Stimulated activated CD8-positive, alpha-beta memory T cell treated with anti-CD3 and anti-CD28 coated beads, Interleukin-7, amount 100 ng/mL, for 1 hour (primary cell): ENCODE measurements at places on chromosomes 2 and 18.

- no peak for DNase-seq
Measured at GRCh38 chr18:25921677-25922421, 168.6 kb downstream of the SS18 start.

DNA sequence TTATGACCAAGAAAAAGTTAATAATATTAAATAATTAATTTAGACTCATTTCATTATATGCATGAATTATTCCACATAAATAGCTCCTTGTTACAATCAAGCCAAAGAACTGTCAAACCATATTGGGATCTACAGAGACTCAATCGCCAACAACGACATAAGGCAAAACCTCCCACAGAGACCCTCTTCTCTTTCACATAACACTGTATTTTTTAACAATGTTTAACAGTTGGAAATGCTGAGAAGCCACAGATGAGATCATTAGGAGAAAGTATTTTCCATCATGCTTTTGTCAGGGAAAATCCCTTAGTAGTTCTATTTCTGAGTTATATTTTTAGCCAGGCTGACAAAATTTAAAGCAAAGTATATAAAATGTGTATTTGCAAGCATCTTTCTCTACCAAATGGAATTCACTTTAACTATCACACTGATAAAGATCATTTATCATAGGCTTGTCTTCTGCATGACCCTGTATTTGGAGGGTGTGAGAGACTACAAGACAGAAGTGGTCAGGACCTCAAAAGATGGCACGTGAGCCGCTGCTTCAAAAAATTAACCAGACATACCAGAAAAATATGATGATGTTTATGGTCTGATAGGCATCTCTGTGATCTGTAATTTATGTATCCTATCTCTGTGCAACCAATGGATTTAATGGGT, 383.8 kb downstream of the NRXN1 start:
- DNase-seq, result no peak

GRCh38 chr2:95799892-95800291, 191.7 kb downstream of the ANKRD36C start:
- DNase-seq, result no peak

DNA sequence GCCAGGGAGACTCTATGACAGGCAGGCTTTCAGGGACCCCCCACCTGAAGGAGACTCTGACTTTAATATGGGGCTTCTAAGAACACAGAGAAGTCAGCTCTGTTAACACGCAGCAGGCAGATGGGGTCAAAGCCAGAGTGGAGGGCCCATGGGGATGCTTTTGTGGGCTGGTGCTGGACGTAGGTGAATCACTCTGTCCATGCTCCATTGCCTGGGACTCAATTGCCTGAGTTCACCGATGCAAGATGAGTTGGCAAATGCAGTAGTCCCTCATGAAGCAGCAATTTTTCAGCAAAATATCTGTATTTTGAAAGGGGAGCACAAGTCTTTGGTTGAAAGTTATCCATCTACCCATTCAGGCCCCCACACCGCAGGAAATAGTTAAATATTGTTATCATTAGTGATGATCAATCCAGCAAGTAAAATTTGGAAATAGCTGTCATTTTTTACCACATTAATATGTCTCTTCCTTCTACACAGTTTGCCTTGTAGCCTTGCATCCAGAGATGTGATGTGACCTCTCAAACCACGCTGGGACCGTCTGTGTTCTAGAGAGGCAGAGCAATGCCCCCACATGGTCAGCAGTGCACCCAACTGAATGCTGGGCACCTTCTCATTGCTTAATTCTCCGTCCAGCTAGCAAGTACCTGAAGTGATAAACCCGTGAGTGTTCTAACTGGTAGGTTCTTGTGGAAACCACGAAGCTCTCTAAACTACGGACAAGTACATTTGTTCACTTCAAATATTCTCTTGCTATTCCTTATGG, 34.8 kb upstream of the FAM110C start:
- no peak for DNase-seq

GRCh38 chr2:65992198-65992554, 442.7 kb upstream of the MEIS1 start:
- no peak for DNase-seq

GRCh38 chr2:158228943-158229508, 127.3 kb downstream of the UPP2 start:
- no peak for DNase-seq

GRCh38 chr2:50791271-50791670, 240.7 kb downstream of the NRXN1 start:
- no peak for DNase-seq

- DNase-seq, result no peak
Measured at GRCh38 chr2:185583058-185583816, 155.4 kb upstream of the FSIP2 start.

DNA sequence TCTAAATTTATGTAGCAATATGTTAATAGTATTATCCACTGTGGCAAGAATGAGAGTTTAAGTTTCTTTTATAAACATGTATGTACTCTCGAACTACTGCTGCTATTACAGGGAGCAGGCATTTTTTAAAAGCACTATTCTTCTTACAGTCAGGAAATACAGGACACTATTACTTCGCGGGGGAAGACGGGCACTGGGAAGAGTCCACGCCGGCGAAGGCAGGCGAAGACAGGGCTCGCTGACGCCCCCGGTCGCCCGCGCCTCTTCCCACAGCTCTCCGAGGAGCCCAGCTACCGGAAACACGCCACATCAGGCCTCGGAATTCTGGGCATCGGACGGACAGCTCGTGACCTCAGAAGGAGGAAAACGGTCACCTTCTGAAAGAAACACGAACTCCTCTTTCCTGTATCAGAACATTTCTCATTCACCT, 90.2 kb downstream of the FAM161A start:
- DNase-seq, result no peak
